RCC 7860 (cell line): ENCODE measurements at places on chromosomes 6 and 20.
A peak's percentile ranks its signal among the peaks of the same experiment; 100 is the strongest.

- DNase-seq: no peak
Observed at GRCh38 chr20:14878676-14879019, 541.2 kb upstream of the FLRT3 start.

DNA sequence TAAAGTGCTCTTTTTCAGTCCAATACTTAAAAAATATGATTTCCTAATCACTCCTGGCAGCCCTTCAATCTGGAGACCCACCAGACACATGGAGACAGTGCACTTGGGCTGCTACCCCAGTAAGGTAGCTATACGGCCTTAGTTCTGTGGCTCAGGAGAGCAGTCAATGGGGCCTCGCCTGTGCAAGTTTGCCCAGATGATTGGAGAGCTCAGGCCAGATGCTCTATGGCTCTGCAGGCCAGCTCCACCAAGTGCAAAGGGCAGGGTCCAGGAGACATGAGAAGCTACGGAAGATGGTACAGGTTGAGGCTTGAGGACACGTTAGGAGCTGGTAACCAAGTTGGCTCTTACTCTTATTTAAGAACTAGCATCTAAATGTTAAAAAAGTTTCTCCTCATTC is 30.7 kb downstream of the STK38 start:
- no peak for DNase-seq

DNA sequence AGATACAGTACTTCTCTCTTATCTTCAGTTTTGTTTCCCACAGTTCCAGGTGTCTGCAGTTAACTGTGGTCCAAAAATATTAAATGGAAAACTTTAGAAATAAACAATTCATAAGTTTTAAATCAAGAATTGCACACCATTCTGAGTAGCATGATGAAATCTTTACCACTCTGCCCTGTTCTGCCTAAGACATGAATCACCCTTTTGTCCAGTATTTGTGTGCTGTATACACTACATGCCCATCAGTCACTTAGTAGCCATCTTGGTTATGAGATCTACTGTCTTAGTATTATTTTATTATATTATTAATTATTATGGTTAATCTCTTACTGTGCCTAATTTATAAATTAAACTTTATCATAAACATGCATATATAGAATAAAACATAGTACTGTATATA is 279.0 kb downstream of the OGFRL1 start:
- DNase-seq: no peak

- peak; percentile 16 for DNase-seq
Observed at GRCh38 chr6:137705160-137706082, 161.6 kb upstream of the TNFAIP3 start.

- no peak for DNase-seq
Observed at GRCh38 chr6:154649721-154650120, 83.5 kb upstream of the SCAF8 start.

DNA sequence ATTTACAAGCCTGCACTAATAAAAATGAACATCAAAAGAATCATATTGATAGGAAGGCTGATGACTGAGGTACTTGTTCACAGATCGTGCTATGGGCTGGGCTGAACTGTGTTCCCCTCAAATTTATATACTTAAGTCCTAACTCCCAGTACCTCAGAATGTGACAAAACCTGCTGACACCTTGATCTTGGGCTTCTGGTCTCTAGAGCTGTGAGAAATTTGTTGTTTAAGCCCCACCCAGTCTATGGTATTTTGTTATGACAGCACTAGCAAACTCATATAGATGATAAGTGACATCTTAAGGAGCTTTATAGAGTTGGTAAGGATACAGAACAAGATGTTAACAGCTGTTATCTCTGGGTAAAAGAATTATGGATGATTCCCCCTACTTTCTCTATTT is 13.8 kb downstream of the UBE2V1 start:
- no peak for DNase-seq

DNA sequence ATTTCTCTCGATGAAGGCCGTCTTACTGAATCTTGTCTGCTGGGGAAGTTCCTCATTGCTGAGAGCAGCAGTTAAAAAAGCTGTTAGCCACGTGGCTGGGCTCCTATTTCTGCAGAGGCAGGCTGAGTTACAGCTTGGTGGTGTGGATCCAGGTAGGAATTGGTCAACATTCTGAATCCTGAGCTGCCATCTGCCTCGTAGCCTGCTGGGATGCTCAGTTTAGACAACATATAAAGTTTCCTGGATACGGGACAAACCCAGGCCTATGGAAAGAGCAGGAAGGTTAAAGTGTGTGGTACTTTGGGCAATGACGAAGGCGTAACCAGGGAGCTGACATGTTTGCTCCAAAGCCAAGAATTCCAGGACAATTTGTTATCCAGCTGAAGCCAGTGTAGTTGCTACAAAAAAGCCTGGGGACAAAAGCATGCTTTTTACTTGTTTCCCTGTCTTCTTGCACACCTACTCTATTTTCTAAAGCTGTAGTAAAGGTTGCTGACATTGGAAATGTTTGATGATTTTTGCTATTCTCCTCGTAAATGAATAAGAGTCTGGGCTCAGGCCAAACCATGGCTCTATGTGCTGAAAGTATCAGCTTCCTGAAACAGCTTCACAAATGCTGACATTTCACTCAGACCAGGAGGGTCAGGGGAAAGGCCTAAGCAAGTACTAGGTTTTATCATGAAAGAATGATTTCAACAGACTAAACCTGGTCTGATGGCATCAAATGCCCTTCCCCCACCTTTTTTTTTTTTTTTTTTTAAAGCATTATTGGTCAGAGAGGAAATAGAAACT is 12.4 kb upstream of the MYLK2 start:
- no peak for DNase-seq

DNA sequence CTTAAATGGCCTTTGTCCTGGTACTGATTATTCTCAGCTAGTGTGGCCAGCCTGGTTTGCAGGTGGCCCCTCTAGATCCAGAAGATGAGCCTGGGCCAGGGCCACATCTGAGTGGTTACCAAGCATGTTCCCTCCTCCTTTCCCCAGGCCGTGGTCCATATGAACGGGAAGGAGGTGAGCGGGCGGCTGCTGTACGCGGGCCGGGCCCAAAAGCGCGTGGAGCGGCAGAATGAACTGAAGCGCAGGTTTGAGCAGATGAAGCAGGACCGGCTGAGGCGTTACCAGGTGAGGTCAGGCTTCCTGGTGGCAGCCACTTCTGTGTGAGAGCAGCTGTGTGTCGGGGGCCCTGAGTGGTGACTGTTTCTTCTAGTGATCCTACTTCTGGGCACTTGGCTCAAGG is 11.6 kb downstream of the PABPC1L start:
- no peak for DNase-seq

DNA sequence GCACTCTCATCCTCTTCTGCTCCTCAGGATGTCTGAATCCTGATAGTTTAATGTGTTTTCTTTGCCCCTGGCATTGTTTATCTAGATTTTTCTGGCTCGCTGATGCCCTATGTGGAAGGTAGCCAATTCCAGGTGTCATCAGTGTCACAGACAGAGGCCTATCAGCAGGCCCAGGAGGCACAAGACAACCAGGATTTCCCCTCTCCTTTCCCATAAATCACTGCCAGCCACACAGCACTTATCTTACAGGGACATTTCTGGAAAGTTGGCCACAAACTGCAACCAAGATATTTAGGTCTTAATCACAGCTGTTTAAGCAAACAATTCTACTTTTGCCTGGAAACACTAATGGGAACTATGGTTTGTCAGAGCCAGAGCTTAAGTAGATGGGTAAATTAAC is 28.1 kb downstream of the ADGRF5 start:
- no peak for DNase-seq

GRCh38 chr6:123201869-123202372 is 205.9 kb downstream of the CLVS2 start:
- DNase-seq: no peak

DNA sequence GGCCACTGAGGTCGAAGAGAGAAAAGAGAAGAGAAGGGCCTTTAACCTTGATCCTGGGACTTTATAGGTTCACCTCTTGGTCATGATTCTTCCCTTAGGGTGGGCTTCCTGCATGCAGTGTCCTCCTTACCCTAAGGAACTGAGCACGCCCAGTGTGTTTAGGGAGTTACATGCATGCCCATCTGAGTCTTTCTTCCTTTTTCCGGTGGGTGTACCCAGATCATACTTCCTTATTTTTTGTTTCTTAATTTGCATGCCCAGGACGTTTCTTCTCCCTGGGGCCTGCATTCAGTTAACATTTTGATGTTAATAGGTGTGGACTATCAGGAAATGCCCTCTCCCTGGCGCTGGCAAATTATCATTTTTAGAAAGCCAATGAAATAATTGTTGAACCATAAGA is 91.5 kb downstream of the HTR1B start:
- no peak for DNase-seq

DNA sequence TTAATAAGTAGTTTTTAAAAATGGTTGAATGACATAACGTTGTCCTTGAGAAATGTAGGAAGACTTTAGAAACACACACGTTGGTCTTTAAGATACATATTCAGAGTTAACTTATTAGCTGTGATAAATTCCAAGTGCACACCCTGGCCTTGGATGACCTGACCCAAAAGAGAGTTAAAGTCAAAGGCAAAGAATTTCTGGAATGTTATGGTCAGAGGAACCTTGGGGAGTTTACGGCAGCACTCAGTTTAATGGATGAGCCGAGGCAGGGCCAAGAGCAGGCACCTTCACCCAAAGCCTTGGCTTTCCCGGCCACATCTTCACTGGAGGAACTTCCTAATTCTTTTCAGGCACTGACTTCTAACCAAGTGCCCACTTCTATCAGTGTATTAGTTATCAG is 200.5 kb downstream of the SMOC2 start:
- DNase-seq: peak; percentile 43

DNA sequence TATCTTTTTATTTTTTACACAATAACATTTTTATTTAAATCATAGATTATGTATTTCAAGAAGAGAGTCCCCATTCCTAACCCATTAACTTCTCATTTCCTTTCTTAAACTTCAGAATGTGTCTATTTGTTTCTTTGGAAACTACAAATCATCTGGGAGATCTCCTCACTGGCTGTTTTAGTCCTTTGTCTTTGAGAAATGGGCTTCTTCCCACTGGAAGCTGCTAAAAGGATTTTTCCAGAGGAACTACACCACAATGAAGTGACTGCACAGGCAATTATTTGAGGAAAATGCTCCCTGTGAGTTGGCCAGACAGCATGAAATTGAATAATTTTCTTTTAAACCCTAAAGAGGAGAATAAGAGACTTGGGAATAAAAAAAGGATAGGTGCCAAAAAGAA is 119.1 kb downstream of the TENT5A start:
- no peak for DNase-seq

- no peak for DNase-seq
Observed at GRCh38 chr6:169714178-169714577, 10.1 kb downstream of the PHF10 start.

DNA sequence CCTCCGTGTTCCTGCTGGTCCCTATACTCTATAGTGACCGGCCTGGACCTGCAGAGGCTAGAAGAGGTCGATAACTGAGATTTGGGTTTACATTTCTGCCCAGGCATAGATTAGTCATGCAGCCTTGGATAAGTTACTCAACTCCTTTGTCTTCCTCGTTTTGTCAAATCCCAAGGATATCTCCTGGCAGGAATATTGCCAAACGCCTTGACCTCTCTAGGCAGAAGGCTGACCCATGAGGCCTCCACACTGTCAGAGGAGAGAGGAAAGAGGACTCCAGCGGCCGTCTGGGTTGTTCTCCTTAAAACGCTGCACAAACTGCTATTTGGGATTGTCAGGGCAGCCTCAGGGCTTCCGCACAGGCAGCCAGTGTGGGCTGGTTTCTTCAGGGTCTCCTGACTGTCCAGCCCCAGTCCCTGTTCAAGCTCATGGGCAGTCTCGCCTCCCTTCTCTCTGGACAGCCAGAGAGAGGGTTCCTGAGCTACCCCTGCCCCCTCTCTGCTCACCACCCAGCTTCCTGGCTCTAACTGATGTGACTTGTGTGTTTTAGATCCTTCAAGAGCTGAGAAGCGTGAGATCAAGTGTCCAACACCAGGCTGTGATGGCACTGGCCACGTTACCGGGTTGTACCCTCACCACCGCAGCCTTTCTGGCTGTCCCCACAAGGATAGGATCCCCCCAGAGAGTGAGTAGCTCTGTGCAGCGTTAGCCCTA is 44.7 kb upstream of the PCMTD2 start:
- no peak for DNase-seq

DNA sequence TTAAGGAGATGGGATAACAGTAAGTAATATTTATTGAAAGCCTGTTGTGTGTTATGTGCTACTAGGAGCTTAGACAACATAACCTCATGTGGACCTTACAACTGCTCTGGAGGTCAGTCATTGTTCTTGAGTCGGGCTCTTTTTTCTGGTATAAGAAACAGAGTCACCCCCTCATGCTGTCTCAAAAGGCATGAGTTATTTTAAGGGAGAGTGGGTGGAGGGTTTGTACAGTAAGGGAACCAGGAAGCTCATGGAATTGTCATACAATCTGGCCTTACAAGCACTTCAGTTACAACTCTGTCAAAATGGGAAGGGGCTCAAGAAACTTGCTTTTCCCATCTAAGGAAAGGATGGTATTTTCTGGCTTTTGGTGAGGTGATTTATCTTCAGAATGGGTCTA is 16.5 kb upstream of the DSE start:
- no peak for DNase-seq

GRCh38 chr20:17610566-17611289 is 40.9 kb downstream of the DSTN start:
- no peak for DNase-seq

GRCh38 chr6:21915707-21916260 is 322.2 kb downstream of the SOX4 start:
- peak; percentile 60 for DNase-seq

DNA sequence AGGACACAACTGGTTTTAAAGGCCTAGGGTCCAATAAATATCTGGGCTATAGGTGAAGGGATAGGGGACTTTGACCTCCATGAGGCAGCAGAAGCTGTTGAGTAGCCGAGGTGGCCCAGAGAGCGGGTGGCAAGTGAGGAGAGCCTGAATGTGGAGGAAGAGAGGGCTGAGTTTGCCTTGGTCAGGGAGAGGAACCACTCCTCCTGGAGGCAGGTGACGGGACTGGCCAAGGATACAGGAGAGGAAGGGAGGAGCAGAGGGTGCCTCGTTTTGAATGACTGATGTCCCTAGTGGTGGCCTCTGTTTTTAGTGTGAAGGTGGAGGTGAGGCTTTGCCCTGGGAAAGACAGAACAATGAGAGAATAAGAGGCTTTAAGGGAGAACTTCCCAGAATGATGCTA is 19.1 kb upstream of the AAR2 start:
- DNase-seq: no peak

GRCh38 chr6:55136916-55137315 is 37.4 kb upstream of the HCRTR2 start:
- no peak for DNase-seq

GRCh38 chr6:131014080-131014776 is 48.8 kb downstream of the EPB41L2 start:
- no peak for DNase-seq

DNA sequence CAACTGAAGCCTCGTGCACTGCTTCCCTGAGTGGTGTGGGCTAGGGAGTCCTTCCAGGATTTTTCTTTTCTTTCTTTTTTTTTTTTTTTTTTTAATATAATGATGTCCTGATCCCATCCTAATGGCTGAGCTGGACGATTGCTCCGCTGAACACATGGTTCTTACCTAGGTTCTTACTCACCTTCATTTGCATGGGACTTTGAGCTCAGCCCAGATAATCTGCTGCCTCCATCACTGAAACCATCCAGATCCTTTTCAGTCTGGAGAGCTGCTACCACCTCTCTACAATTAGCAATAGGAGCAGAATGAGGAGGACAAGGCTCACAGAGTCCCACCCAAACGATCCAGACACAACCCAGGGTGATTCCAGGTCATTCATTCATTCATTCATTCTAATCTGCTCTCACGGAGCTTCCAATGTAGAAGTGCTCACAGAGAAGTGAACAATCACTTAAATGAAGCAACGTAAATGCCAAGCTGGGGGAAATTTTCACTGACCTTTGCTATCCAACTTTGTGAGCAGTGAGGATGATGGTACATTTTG is 246.3 kb upstream of the RREB1 start:
- DNase-seq: no peak
